ENCODE measurements at places on chromosomes 3 and 15.

- no peak for DNase-seq
These were observed 72.4 kb upstream of the FOXB1 start for GRCh38 chr15:59931646-59932261.

DNA sequence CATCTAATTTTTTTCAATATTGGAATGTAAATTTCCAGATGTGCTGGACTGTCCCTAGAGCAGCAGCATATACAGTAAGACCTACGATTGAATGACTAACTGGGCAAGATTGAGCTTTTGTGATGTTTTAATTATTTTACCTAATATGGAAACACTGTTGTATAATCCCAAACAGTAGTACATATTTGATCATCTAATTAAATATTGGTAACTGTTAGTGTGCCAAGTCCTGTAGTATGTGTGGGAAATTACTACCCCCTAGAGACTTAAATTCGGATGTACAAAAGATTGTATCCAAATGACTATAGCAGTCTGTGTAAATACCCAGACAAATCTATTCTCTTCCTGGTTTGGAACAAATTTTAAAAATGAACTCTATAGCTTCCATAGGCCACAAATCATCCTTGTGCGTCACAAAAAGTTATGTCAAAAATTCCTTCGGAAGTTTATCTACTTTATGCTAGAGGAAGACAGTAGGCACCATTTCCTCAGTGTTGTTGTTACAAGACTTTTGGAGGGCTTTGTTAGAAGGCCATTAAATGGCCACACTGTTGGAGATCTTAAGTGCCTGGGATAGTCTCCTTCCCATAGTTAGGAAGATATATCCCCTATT lies 41.6 kb downstream of the NKIRAS1 start:
- DNase-seq = no peak

GRCh38 chr3:191236646-191237045 lies 37.6 kb downstream of the OSTN start:
- DNase-seq = no peak

- DNase-seq = no peak
These were observed 49.8 kb upstream of the GALNT15 start for GRCh38 chr3:16124636-16125035.

- no peak for DNase-seq
These were observed 1024.4 kb upstream of the CADM2 start for GRCh38 chr3:83934192-83935021.

- no peak for DNase-seq
These were observed 93.2 kb upstream of the TLE3 start for GRCh38 chr15:70190965-70191364.

DNA sequence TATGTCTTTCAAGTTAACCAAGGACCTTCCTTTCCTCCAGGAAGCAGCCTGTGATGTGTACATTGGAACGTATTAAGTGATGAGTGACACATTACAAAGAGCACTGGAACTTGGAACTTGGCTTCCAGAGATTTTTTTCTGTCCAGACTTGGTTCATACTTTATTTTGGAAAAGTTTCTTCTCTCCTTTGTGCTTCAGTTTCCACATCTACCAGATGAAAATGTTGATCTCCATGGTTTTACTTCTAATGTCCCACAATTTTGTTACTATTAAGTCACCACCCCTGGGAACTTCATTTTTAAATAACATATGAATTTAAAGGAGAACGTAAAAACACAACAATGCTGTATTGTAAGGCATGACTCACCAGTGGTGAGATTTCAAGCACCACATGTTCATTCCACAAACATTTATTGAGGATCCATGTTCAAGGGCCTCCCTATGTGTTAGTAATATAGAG lies 290.7 kb upstream of the LMCD1 start:
- DNase-seq = no peak

DNA sequence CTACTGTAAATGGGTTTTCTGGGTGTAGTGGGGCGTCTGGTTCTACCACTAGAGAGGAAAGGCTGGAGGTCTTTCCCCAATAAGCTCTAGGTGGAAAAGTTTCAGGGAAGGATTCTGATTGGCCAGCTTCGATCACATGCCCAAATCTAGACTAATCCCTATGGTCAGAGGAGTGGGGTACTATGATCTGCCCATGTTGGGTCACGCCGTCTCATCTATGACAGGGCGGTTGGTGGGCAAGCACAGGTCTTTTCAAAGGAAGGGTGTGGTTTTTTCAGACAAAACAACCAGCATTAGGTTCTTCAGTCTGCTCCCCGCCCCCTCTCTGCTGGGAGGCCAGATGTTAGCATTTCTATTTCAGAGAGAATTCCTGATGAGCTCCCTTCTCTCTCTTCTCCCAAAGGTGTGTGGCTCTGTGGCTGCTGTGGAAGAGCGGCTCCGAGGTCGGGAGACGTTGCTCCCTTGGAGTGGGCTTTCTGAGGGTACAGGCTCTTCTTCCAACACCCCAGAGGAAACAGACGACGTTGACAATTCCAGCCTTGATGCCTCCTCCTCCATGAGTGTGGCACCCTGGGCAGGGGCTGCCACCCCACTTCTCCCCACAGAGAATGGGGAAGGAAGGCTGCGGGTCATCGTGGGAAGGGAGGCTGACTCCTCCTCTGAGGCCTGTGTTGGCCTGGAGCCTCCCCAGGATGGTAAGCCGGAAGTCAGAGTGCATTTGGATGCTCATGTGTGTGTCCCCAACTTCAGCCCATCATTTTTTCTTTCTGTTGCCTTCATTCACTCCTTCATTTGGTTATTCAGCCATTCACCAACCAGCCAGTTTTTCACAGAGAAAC lies 9.7 kb upstream of the TATDN2 start:
- no peak for DNase-seq

DNA sequence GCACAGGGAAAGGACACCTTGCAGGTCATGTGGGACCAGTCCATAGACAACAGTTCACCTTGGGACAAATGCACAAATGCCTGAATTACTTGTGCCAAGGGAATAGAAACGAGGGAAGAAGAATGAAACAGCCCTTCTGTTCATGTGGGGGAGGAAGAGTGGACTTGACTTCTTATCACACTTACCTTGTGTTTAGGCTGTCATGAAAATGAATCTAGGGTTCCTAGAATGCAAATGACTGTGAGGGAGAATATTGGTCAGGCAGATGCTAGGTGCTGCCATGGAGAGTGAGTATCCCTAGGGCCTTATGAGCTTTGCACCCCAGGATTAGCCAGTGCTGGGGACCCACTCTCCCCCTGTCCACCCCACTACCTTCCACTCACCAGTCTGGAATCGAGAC lies 11.0 kb upstream of the PRKAR2A start:
- DNase-seq = no peak

- no peak for DNase-seq
These were observed 891 bp downstream of the ENTPD3 start for GRCh38 chr3:40387895-40388254.

- DNase-seq = peak; percentile 89
These were observed 57.9 kb upstream of the SELENOK start for GRCh38 chr3:53949541-53949940.

- no peak for DNase-seq
These were observed 165.2 kb upstream of the TPM1 start for GRCh38 chr15:62877276-62877857.

DNA sequence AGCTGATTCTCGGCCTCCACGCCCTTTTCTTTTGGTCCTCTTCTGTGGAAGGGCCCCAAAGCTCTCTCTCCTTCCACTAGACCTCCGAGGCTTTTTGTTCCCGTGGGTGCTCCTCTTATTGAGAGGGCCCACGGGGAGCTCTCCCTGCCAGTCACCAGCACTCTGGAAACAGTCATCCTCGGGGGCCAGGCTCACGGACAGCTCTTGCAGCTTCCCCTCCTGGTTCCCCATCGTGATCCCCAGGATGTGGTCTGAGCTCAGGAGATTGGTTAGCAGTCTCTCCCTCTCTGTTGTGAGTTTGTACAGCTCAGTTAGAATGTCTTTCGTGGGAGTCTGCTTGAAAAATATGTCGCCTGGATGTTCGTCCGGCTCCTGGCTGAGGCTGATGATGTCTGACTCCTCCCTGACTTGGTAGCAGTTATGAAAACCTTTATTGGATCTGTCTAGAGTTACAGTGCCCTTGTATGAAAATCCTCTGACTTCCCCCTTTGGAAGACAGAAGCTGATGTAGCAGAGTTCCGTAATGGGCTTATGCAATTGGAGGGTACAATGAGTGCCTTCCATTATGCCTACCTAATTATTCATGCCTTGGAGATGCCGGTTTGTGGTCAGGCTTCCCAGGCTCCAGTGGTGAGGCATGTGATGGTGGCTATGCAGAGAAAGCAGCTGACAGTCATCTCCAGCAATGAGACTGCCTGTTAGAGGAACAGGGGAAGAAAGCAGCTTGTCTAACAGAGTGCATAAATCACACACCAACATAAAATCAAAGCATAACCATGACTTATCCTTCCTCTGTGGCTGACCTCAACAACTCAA lies 40.0 kb downstream of the FMN1 start:
- DNase-seq = no peak

DNA sequence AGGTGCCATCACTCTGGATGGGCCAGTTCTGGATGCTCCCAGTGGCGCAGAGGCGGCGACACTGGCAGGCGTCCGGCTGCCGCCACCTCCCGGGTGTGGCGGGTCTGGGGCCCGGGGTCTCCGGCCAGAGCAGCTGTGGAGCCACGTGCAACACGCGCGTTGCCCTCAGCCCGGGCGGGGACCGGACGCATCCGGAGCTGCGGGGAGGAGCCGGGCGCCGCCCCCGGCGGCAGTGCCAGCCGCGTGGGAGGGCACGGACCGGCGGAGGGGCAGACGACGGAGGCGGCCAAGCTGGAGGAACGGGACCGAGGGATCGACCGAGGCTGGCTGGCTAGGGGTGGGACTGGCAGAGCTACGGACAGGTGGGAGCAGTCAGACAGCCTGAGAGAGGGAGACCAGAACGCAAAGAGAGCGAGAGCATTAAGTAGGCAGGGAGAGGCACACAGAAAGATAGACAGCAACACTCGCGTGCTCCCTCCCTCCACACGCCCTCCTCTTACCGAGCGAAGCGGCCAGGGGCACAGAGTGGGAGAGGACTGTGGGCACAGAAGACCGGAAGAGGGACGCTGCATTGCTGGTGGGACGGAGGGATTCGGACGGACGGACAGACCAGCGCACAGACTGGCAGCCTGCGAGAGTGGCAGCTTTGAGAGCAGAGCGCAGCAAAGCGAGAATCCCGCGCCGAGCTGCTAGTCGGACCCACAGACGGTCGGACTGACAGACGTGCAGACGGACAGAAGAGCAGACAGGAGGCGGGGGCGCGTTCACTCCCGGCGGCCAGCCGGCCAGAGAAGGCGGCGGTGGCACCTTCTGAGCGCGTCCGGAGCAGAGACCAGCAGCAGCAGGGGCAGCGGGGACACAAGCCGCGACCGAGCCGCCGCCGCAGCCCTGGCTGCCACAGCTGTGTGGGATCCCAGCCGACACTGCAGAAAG lies at the start of gene ARPP21:
Gene ARPP21 (plus strand): TSS at position 272 of the 933 bp plus-strand sequence. CDS start 42,227 bp downstream, outside the sequence.
- peak; percentile 5 for DNase-seq

DNA sequence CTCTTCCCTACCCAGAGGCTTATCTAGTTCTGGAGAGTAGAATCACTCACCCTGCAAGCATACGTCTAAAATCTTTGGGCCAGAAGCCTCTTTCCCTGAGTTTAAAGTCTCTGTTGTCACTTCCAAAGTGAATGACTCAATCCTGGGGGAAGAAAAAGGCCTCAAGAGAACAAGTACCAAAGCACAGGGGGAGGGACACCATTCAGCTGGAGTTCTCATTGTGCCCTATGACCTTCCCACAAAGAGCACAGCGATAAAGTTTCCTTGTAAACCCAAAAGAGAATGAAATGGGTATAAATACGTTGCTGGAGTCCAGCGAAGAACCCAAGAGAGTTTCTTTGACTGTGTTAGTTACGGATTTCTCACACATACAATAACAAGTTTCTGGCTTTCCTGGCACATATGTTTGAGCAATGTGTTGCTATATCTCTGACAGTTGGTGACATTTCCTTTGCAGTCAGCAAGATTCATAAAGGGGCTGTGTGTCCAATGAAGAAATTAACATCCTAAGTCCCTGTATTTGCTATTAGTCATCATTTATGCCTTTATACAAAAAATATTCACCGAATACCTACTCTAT lies 107.3 kb upstream of the PTPRG start:
- no peak for DNase-seq

GRCh38 chr3:49461443-49462171 lies 8.5 kb upstream of the DAG1 start:
- no peak for DNase-seq

DNA sequence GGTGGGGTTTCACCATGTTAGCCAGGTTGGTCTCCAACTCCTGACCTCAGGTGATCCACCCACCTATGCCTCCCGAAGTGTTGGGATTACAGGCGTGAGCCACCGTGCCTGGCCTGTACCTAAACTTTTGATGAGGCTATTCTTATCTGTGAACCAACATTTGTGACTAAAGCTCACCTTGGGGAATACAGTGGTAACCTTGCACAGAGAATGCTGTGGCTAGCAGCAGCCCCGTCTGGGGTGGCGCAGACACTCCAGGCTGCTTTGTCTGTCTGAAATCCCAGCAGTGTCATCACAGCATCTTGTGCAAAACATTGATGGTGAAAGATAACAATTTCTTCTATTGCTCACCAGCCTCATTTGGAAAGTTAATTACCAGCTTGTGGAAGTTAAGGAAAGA lies 58.9 kb downstream of the CMTM8 start:
- DNase-seq = no peak

- no peak for DNase-seq
These were observed 229.8 kb downstream of the LPP start for GRCh38 chr3:188383748-188384147.

GRCh38 chr3:188832146-188832545 lies 339.6 kb upstream of the TPRG1 start:
- no peak for DNase-seq

GRCh38 chr3:184789314-184789998 lies 22.5 kb upstream of the VPS8 start:
- DNase-seq = no peak

DNA sequence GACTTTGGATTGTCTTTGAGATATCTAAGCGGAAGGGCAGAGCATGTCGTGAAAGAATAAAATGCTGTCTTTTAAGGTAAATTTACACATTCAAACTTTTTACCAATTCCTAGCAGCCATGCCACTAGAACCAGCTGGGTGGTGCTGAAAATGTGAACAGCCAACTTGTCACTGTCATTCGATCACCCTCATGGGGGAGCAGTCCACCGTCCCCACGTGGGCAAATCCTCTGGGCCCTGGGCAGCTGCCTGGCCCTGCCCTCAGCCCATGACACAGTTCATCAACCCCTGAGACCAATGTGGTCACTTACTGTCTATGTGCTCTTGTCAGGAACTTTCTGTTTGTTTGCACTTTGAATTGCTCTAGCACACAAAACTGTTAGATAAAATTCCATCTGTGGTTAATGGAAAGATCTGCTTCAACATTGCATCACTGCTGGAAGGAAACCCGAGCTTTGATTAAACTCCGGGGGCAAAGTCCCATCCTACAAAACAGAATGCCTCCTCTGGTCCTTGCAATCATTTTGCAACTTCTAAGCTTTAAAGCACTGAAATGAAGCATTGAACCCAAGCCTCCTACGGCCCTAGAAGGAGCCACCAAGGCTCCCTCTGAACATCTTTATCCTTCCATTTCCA lies 50.1 kb downstream of the PCSK6 start:
- no peak for DNase-seq

- DNase-seq = no peak
These were observed 511 bp upstream of the RARB start for GRCh38 chr3:25427563-25427941.

- DNase-seq = no peak
These were observed 110.4 kb upstream of the RORA start for GRCh38 chr15:61339516-61339915.

- no peak for DNase-seq
These were observed 124.1 kb upstream of the MME start for GRCh38 chr3:154955907-154956533.

- no peak for DNase-seq
These were observed 119.4 kb upstream of the LMOD3 start for GRCh38 chr3:69241769-69242168.

Measured in BE2C (cell line).